Lower lobe of right lung (tissue), 2 donors: ENCODE measurements at places on chromosomes 2 and 18.
A peak's percentile ranks its signal among the peaks of the same experiment; 100 is the strongest.

GRCh38 chr2:217669831-217670230, 333.0 kb downstream of the TNS1 start:
- no peak for DNase-seq

GRCh38 chr2:20596193-20596972, 54.5 kb downstream of the HS1BP3 start:
- DNase-seq: no peak

DNA sequence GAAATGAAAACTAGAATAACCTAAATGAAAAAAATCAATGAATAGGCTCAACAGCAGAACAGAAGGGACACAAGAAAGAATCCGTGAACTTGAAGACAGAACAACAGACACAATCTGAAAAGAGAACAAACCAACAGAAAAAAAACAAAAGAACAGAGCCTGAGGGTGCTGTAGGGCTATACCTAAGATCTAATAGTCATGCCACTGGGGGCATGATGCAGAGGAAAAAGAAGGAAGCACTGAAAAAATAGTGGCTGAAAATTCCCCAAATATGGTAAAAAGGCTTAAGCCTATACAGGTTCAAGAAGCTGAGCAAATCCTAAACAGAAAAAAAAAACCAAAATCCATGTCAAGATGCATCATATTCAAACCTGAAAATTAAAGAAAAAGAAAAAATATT, 50.3 kb downstream of the KANSL3 start:
- DNase-seq: no peak

GRCh38 chr2:104939570-104940217, 85.8 kb downstream of the POU3F3 start:
- no peak for DNase-seq

DNA sequence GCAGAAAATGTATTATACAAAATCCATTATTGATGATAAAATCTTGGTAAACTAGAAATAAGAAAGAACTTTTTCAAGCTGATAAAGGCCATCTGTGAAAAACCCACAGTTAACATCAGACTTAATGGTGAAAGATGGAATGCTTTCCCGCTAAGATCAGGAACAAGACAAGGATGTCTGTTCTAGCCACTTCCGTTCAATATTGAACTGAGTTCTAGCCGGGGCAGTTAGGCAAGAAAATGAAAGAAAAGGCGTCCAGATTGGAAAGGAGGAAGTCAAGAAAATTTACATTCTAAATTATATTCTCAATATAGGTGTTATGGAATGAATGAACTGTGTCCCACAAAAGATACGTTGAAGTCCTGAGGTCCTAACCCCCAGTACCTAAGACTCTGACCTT, 39.1 kb upstream of the DTNB start:
- no peak for DNase-seq

GRCh38 chr2:63300835-63301234, 250.2 kb downstream of the OTX1 start:
- no peak for DNase-seq

GRCh38 chr2:95009412-95009811, 16.1 kb upstream of the MAL start:
- DNase-seq: no peak

- DNase-seq: peak; percentile 39
Measured at GRCh38 chr2:219638948-219639755, 11.7 kb downstream of the SLC4A3 start.

DNA sequence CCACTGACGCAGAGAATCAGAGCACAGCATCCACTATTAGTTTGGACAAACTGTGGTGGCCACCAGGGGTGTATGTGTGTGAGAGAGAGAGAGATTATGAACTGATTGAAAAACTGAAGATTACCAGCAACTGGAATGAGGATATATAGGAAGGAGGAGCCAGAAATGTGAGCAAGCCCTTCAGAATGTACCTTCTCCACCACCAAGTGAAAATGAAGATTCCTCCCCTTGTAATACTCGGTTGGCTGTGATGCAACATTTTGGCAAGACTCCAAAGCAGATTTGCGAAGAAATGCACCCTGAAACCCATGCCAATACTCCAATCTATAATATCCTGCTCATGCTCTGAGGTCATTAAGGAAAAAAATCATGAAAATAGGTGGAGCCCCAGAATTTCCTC, 121.2 kb upstream of the SLC35G4 start:
- DNase-seq: no peak

- DNase-seq: no peak
Measured at GRCh38 chr2:20781656-20782265, 41.1 kb downstream of the LDAH start.

- DNase-seq: no peak
Measured at GRCh38 chr2:16251511-16252225, 311.3 kb downstream of the MYCN start.
